ENCODE measurements at places on chromosomes 12 and 14.

DNA sequence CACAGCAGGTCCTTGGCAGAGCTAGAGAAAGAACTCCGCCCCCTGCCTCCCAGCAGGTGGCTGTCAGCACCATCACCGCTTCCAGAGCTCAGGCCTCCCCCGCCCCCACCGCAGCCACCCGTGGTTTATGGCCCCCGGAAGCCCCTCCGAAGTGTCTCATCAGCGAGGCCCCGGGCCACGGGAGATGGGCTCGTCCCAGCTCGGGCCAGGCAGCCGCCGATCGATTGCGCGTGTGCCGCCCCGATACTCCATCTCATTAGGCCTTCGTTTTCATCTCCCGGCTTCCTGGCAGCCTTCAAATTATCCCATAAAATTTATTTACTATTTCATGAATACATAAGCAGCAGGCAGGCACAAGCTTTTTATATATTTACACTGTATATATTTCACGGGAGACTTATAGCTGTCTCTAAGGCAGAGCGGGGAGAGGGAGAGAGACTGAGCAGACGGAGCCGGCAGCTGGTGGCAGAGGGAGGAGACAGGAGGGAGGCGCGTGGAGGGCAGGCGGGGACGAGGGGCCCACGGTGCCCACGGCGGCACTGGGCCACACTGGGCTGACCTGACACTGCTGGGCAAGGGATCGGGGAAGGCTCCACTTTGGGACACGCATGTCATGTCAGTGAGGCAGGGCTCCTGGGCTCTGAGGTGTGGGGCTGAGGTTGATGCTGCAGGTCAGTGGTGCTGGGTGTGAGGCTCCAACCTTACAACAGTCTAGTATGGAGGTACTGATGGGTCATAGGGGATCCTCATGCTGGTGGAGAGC, 241.2 kb downstream of the RBM19 start:
- DNase-seq, result peak; percentile 18

GRCh38 chr12:89863968-89864367, 155.3 kb upstream of the ATP2B1 start:
- no peak for DNase-seq

GRCh38 chr12:31339831-31340622, 14.1 kb upstream of the SINHCAF start:
- no peak for DNase-seq

- no peak for DNase-seq
Observed at GRCh38 chr14:59788176-59788575, 82.4 kb downstream of the RTN1 start.

GRCh38 chr14:21917699-21918436, 244.2 kb upstream of the OR4E1 start:
- peak; percentile 8 for DNase-seq

GRCh38 chr14:102140750-102141145, 1.1 kb downstream of the WDR20 start:
- DNase-seq, result no peak

DNA sequence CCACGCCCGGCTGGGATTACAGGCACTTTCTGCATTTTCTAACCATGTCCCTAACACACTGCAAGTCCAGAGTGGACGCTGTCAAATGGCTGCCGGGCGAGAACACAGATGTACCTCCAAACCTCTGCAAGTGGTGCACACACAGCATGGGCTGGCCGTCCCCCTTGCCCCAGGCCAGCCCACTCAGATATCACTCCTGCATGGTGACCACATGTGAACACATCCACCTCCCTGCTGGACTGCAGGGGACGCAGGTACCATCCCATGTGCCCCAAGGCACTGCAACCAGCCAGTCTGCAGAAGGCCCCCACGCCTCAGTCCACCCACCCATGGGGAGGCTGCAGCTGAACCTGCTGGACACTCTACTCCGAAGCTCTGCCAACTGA, 14.0 kb downstream of the BRF1 start:
- DNase-seq, result no peak

- no peak for DNase-seq
Observed at GRCh38 chr12:100346660-100347059, 10.2 kb upstream of the SLC17A8 start.

GRCh38 chr12:79555028-79555925, 135.5 kb downstream of the PAWR start:
- DNase-seq, result no peak

DNA sequence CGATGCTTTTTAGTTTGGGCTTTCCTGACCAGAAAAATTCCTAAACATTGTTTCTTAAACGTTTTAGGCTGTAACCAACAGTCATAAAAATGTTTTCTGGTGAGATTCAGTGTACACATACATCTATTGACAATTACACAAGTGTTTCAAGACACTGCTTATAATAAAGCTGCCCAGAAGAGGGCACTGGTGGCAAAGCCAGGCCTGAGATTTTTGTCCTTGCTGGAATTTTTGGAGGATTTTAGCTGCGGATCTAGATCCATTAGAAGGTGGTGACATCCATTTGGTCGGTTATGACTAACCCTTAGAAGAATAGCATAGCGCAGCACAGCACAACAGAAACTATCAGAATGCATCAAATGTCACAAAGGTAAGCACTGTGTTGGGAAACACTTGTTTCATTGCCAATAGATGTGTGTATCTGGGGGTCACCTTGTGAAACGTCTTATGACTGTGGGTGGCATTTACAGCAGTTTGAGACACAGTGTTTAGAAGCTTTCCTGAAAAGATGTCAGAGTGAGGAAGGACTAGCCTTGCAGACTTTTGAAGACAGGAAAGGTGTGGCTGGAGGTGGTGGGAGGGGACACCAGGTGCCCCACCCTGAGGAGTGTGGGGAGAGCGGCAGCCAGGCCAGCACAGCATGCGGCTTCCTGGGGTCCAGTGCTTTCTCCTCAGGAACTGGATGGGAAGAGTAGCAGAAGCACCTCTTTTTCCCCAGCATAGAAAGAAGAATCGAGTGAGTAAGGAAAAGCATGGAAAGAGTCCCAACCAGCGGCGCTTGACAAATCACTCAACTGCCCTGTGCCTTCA, 54.7 kb upstream of the FKBP4 start:
- DNase-seq, result peak; percentile 23

DNA sequence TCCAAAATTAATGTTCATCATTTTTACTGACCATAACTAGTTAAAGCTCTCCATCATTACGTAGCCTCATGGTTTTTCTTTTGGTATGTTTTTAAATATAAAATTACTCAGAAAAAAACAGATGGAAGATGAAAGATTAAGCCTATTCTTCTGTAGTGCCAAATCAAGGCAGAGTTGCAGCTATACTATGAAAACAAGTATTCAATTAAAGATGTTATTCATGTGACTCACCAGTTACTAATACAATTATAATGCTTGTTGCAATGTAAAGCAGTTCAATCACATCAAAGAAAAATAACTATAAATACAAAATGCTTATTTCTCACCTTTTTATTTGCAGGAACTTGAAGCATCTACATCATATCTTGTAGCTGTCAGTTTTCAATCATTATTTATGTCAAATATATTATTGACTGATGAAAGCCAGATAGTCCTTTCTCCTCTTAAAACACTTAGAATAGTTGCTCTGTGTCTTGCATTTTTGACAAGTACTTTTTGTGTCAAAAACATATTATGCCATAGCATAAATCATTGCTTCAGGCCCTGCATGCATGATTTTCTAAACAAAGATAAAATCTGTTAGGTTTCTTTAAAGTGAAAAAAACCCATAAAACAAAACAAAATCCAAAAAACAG, 36.0 kb upstream of the TRHDE start:
- no peak for DNase-seq

DNA sequence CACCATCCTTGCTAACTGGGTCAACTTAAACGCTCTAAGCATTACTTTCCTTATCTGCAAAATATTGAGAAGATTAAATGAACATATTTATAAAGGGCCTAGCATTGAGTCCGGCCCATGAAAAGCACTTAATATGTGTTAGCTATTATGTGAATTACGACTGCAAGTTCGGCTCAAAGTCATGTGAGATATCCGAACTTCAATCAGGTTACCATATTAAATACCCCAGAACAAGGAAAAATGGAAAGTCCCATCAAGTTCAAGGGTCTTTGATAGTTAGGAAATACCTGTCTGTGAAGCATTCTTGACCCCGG, 487 bp upstream of the NRDE2 start:
- no peak for DNase-seq

DNA sequence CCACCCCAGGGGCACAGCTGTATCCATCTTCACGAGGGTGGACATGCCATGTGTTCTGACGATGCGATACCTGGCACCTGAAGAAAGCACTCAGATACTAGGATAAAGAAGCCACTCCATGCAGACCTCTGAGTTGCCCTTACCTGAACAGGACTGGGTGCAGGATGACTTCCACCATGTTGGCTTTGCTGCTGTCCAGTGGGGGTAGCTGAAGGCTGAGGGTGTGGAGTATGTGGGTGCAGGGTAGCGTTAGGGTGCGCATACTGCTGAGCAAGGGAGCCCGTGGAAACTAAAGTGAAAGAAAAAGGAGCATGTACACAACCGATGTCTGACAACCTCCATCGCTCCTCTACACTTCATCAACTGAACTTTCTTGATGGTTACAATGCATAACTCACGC, 51.3 kb downstream of the SH2B3 start:
- no peak for DNase-seq

DNA sequence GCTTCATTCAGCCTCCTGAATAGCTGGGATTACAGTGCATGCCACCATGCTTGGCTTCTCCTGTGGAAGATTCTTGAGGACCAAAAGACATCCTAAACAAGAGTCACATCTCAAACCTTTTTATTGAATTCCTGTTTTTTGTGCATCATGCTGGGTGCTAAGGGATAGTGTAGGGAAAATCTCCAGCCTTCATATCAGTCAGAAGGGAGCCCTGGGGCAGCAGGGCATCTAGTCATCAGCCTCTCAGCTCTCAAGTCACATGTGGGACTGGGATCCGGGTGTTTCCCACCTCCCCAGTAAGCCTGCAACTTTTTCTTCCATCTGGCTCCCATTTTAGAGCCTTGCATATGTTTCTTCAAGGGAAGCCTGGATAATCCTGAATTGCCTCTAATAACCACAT, 25.1 kb upstream of the OASL start:
- DNase-seq, result no peak

- DNase-seq, result no peak
Observed at GRCh38 chr12:66896797-66897196, 217.9 kb upstream of the GRIP1 start.

- no peak for DNase-seq
Observed at GRCh38 chr14:21768116-21768874, 94.7 kb upstream of the OR4E1 start.

DNA sequence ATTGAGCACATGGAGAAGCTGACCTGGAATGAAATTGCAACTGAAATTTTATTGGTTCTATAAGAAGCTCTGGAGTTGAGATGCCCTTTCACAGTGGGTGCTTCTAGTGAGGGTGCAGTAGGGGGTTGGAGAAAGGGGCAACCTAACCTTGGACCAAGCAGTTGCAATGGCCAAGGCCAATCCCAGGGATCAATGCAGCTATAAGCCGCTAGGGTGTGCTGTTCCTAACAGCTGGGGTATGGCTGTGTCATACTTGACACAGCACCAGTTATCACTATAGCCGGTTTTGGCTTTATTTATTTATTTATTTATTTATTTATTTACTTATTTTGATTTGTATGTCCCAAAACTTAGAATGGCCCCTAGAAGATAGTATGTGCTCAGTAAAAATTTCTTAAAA, 505.9 kb downstream of the FLRT2 start:
- no peak for DNase-seq

GRCh38 chr12:23536293-23536692, 413.2 kb downstream of the SOX5 start:
- peak; percentile 82 for DNase-seq

GRCh38 chr14:70845601-70846000, 36.3 kb upstream of the MAP3K9 start:
- no peak for DNase-seq

DNA sequence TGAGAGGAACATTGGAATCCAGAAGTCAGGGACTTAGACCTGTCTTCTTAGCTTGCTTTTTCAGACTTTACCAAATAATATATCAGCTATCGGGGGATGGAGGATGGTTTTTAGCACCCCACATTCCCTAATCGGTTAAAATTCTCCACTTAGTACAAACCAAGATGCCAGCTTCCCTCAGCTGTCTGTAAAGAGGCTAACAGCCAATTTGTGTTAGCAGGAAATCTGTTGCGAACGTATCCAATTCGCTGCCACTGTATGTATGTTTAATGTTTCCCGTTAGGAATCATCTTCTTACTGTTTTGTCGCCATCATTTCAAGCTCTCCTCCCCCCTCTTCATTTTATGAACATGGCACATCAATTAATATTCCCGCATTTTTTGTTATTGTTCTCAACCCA, 289.0 kb downstream of the BCL11B start:
- no peak for DNase-seq

GRCh38 chr14:32620303-32620702, 291.2 kb downstream of the AKAP6 start:
- DNase-seq, result no peak

DNA sequence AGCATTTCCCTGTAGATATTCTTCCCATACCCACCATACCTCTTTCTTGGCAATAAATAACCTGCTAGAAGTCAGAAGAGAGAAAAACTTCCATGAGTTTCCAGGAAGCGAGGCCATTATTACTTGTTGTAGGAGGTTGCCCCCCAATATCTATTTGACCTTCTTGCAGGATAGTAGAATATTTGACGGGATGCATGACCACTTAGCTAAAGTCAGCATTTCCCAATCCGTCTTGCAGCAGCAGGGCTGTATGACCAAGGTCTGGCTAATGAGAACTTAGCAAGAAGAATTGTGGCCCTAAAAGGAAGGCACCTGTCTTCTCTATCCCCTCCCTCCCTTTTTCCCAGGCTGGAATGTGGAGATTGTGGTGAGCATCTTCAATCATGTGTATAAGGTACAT, 51.5 kb downstream of the NINJ2 start:
- no peak for DNase-seq

- DNase-seq, result no peak
Observed at GRCh38 chr14:57610631-57611030, 117.0 kb upstream of the CCDC198 start.

DNA sequence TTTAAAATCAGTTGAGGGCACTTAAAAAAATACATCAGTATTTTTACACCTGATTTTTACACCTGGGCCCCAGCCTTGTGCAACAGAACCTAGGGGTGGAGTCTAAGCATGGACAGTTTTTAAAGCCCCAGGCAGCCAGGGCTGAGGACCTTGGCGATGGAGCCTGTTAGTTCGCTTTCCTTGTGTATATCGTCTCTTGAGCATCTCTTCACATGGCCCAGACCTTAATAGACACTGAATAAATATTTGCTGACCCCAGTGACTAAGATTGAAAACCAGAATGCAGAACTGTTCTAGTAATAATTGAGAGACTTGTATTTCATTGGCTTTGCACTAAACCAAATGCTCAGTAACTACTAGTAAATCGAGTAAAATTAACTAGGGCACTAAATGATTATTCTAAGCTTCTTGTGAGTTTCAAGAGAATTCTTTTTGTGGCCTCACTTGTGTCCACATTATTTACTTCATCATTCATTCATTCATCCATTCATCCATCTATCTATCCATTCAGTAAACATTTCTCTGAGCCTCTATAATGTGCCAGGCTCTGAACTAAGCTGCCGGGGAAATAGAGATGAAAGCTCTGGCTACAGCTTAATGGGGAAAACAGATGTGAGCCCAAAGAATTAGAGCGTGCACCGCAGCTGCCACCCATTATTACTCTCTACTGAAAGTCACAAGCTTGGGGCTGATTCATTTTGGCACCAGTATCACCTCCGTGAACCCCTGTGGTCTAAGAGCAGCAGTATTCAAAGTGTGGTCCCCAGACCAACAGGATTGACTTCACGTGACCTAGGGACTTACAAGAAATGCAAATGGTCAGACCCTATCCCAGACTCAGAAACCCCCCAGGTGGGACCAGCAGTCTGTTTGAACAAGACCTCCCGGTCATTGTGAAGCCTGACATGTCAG, 30.7 kb upstream of the BCL7A start:
- no peak for DNase-seq

GRCh38 chr12:4117386-4118016, 156.1 kb upstream of the CCND2 start:
- DNase-seq, result no peak
